ENCODE measurements at places on chromosomes 1 and 21.

DNA sequence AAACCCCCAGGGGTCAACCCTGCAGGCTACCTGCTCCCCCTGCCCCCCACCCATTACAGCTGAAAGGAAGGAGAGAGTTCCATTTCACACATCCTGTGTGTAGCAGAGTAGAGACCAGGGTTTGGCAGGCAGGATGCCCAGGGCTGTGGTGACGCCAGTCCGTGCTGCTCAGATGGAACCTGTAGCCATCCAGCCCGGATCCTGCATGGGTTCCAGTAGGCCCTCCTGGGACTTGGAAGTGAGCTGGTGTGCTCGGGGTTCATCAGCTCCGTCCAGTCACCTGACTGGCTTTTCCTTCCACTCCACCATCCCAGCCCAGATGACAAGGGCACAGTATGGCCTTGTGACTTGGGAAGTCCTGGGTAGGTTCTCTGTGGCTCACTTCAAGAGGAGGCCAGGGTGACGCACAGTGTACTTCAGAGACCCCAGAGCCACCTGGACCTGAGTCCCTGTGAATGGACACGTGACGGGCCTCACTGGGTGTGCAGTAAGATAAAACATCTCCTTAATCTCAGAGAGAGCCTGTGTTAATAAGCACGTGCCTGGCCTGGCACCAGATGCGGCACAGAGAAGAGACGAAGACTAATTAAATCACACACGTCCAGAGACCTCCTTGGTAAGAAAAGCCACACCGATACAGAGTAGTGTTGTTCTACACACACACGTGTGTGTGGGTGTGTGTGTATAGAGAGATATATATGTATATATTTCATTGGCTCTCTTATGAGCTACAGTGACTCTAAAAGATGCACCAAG is 16.0 kb downstream of the ITPKB start:
- no peak for DNase-seq

- DNase-seq = no peak
These were observed 44.3 kb upstream of the TACSTD2 start for GRCh38 chr1:58621391-58621790.

GRCh38 chr1:227887697-227888403 is 59.9 kb downstream of the WNT9A start:
- no peak for DNase-seq

- no peak for DNase-seq
These were observed 12.6 kb downstream of the PIGP start for GRCh38 chr21:37060296-37060695.

- DNase-seq = no peak
These were observed 33.7 kb upstream of the VASH2 start for GRCh38 chr1:212916481-212917133.

GRCh38 chr1:17673329-17674072 is 81.6 kb upstream of the ACTL8 start:
- no peak for DNase-seq

DNA sequence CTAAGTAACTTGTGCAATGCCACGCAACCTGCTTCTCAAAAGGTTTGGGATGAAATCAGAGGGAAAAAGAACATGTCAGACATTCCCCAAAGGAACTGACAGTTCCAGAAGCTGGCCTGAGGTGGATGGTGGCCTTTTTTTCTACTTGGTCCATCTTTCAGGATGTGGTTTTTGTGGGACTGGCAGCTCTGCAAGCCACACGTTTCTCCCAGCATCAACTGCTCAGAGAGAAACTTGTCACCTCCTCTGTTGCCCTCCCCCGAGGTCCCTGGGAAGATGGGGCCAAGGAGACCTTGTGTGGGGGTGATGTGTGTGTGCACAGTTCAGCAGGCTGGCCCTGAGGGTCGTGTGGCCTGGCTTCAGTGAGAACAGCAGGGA is 2.5 kb upstream of the DHRS3 start:
- DNase-seq = no peak

DNA sequence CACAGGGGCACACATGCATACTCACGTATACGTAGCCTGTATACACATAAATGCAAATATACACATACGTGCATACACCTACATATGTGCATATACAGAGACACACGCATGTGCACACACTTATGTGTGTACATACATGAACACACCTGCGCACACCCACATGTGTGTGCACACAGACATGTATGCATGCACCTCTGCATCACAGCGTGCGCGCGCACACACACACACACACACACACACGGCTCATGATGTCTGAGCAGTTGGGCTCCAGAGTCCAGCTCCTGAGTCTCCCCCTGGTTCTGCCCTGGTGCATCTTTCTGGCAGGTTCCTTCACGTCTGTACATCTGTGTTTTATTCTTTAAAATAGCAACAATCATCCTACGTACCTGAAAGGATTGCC is 600.5 kb downstream of the NPHP4 start:
- DNase-seq = no peak

DNA sequence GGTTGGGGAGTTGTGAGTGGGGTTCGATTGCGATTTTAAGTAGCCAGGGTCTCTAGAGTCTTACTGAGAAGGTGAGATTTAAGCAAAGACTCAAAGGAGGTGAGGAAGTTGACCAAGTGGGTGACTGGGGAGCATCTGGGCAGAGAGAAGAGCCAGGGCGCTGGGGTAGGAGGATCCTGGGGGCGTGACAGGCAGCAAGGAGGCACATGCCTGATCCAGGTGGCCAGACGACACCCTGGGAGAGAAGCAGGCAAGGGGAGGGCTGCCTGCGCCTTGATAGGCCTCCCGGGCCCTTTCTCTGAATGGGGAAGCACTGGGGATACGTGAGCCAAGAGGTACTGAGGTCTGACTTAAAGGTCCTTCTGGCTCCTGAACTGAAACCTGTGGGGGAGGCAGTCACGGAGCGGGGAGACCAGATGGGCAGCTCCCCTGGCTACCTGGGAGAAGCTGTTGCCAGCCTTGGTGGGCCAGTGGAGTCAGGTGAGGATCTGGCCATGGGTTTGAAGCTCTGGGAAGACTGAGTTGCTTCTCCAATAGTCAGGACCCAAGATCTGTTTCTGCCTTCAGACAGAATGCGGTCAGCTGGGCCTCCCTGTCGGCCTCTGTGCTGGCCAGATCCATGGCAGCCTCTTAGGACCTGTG is 5.4 kb downstream of the ZBTB48 start:
- no peak for DNase-seq

- no peak for DNase-seq
These were observed 13.9 kb downstream of the H3-3A start for GRCh38 chr1:226076378-226076777.

DNA sequence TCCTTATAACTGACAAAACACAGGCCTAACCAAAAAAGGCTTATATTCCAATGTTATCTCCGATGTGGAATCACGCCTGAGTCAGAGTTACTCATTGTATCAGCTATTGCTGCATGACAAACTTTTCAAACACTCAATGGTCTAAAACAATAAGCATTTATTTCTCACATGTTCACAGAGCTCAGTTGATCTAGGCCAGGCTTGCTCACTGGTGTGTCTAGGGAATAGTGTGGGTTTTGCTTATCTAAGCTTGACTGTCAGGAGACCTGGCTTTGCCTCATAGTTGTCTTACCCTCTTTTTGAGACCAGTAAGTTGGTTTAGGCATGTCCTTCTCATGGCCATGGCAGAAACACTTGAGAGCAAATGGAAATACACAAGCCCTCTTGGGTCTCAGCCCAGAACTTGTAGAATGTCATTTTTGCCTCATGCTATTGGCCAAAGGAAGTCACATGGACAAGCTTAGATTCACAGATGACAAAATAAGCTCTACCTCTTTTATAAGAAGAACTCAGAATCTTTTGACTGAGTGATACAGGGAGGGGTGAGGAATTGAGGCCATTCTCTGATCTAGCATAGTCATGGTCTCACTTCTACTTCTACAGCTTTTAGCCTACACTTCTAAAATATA is 130.8 kb downstream of the HMCN1 start:
- no peak for DNase-seq

DNA sequence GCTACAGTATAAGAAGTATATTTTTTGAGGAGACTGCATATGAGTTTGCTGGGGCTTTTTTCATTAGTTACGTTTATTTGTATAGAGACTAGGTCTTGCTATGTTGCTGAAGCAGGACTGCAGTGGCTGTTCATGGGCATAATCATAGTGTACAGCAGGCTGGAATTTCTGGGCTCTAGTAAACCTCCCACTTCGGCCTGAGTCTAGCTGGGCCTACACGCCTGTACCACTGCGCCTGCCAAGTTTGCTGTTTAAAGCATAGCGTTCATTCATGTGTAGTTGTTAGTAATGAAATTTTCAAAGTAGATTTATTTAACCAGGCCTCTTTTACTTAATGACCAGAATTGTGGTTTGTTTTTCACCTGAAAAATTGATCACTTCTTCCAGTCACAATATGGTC is 33.8 kb downstream of the HS2ST1 start:
- no peak for DNase-seq

DNA sequence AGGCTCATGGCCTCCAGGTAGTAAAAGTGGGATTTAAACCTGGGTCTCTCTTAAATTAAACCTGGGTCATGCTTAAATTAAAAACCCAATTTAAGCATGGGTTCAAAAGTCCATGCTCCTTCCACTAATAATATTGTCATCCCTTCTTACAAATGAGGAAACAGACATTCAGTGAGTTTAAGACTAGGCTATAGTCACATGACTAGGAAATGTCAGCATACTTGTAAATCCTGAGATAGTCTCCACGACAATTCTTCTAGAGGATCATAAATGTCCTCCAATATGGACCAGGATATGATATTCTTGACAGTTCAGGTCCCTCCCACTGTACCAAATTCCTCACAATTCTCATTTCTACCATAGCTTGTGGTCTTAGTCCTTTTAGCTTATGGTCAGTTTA is 10.5 kb upstream of the IGFN1 start:
- no peak for DNase-seq

DNA sequence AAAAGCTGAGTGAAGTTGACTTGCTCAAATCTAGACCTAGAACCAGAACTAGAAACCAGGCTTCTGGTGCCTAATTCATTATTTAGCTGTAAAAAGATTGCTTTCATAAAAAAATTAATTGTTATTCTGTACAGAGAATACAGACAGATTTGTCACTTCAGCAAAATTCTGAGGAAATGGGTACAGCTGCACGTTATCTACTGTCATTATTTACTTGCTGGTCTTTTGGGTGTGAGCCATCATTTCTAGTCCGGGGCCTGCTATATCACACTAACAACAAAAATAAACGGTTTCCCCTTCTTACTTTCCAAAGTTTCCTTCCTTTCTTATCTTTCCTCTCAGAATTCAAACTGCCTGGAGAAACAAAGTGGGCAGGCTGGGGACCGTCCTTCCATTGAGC is 68.3 kb downstream of the PTGER3 start:
- DNase-seq = no peak

DNA sequence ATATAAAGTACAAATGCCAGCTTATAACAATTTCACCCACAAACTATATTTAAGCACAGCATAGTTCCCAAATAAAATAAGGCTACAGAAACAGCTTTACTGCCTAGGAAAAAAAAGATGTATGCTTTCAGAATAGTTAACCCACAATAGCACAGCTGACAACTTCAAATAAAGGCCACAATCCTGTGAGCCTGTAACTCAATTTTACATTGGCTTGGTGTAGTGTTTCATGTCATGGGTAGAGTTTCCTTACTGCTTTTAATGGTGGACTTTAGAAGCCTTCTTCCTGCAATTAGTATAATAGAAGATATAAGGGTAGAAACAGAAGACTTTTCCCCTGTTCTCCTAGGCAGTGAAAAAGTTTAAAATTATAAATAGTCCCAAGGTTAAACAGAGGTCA is 44.3 kb upstream of the ZC3H11B start:
- no peak for DNase-seq

GRCh38 chr1:76075877-76076276 is 1.3 kb downstream of the ST6GALNAC3 start:
- DNase-seq = no peak

GRCh38 chr21:46304955-46305354 is 18.7 kb downstream of the C21orf58 start:
- DNase-seq = no peak

- DNase-seq = no peak
These were observed 157.1 kb downstream of the ELAVL4 start for GRCh38 chr1:50265790-50266314.

GRCh38 chr1:101854271-101854670 is 142.5 kb downstream of the OLFM3 start:
- DNase-seq = no peak

DNA sequence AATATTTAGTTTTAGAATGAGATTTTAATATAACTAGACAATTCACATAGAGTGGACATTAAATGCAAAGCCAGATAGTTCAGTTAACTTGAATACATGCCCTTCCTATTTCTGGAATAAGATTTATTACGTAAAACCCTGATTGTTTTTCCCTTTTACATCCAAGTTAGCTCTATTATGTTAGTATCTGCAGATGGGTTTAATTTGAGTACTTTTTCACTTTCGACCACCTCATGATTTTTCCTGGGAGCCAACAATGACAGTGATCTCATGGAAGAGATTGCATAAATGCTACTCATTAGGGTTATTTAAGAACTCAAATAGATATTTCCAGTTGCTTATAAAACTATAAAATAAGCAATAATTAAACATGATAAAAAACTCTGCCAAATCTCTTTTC is 199.4 kb upstream of the PTGFR start:
- no peak for DNase-seq

GRCh38 chr1:74464037-74464436 is 48.4 kb downstream of the LRRC53 start:
- DNase-seq = no peak

- DNase-seq = no peak
These were observed 142.8 kb downstream of the CDC7 start for GRCh38 chr1:91643431-91643830.

DNA sequence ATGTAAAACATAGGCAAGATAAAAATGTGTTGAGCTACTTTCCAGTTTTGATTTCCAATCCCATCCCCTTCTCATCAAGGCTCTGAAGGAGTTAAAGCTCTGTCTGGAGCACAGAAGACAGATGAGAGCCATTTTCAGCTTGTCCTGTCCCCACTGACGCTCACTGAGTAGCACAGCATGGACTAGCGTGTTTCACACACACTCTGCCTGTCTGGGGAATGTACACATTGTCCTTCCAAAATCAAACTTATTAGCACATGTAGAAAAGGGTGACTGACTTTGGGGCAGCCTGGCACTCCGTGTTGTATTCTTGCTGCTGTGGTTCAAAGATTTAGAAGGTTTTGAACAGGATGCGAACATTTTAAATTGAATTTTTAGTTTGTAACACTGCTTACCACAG is 139.2 kb downstream of the NEK7 start:
- no peak for DNase-seq

- DNase-seq = no peak
These were observed 92.8 kb downstream of the PDE9A start for GRCh38 chr21:42746240-42746592.

GRCh38 chr1:206540044-206540780 is 32.9 kb downstream of the RASSF5 start:
- DNase-seq = no peak
